ENCODE measurements at places on chromosomes 3 and 15. TPM values are rescaled to one million over a fixed set of nuclear protein-coding genes. Genes with fewer than 3 reads are reported as not detected.

GRCh38 chr15:48962662-48963523 is 826 bp downstream of the SHC4 start:
- no peak for DNase-seq

DNA sequence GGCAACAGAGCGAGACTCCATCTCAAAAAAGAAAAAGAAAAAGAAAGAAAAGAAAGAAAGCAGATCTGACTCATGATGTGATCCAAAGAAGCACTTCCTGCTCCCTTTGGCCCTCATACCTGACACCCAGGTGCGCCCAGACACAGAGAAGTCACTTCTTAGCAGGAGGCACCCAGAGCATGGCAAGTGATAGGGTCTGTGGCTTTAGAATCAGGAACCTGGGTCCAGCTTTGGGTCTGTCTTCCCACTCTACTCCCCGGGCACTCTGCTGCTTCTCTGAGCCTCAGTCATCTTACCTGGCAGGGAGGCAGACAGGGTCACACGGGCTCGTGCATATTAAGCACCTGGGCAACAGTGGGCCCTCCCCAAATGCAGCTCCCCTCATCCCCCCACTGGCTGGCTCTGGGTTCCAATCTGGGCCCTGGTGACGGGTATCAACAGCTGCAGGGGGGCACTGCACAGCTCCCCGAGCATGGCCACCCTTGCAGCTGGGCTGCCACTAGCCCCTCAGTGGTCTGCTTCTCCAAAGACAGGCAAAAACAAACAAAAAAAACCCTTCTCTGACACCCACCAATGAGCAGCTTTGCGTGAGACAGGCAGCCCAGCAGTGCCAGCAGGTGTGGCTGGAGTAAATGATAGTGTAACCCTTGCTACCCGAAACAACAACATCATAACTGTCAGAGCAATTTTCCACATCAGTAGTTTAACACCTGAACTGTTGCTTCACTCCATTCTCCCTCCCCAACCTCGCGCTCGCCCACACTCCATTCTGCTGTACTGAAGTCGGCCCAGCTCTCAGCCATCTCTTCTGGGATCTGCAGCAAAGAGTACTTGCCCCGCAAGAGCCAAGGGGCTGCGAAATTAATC is 99.8 kb downstream of the MEGF11 start:
- no peak for DNase-seq

GRCh38 chr3:6449099-6449498 is 411.8 kb upstream of the GRM7 start:
- DNase-seq = no peak

DNA sequence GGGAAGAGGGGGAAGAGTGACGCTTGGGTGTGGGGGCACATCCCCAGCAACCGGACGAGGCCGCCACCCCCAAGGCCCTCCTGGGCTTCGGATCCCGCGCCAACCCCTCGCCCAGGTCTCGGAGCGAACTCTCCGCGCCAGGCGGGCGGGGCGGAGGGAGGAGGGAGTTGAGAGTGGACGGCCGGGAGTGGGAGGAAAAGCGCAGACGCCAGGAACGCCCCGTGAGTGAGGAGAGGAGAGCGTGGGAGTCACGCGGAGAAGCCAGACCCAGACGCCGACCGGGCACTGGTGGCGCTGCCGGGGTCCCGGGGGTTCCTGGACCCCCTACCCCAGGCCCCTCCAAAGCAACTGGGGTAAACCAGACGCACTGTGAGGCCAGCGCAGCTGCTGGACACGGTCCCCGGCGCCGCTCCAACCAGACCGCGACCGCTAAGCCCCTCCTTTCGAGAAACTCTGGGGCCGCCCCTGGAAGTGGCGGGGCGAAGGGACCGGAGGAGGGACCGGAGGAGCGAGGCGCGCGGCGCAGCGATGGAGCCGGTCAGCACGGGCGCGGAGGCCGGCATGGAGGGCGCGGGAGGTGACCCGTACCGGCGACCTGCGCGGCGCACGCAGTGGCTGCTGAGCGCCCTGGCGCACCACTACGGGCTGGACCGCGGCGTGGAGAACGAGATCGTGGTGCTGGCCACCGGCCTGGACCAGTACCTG is at the start of gene EFCC1:
EFCC1 (plus strand) TSS at position 204 of the 705 bp plus-strand sequence; CDS start at position 529, 325 bp downstream.
- DNase-seq = no peak

DNA sequence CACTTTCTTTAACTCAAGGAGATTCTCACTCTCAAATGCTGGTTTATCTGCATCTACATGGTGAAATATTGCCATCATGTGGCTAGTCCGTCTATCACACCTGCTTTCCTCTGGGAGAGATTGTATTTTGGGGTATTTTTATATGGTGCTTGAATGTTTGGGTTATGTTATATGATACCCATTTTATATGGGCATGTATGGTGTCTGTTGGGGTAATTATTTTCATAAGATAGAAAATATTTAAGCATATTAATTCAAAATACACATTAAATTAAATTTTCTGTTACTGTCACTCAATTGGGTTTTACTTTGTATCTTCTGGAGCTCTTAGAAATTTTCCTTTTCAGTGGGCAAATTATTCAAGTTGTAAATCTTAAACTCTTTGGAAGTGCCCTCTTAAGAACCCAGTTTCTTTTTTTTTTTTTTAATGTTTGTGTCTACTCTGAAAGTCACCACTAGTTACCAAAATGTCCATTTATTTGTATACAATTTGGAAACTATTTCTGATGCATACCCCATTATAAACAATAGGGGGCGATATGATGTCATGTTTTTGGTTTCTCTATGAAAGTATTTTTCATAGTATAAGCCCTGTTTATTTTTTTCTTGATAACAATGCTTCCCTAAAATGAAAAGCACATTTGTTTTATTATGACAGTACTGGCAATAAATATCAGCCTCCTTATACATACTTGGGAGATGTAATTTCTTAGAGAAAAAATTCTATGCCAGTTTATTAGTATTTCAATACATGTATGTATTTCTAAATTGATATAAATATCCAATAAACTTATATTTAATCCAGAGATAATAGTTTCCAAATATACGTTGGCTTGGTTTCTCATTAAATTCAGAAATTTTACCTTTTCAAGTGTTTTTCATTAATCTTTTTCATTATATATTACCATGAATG is 36.1 kb upstream of the PLSCR5 start:
- DNase-seq = no peak

DNA sequence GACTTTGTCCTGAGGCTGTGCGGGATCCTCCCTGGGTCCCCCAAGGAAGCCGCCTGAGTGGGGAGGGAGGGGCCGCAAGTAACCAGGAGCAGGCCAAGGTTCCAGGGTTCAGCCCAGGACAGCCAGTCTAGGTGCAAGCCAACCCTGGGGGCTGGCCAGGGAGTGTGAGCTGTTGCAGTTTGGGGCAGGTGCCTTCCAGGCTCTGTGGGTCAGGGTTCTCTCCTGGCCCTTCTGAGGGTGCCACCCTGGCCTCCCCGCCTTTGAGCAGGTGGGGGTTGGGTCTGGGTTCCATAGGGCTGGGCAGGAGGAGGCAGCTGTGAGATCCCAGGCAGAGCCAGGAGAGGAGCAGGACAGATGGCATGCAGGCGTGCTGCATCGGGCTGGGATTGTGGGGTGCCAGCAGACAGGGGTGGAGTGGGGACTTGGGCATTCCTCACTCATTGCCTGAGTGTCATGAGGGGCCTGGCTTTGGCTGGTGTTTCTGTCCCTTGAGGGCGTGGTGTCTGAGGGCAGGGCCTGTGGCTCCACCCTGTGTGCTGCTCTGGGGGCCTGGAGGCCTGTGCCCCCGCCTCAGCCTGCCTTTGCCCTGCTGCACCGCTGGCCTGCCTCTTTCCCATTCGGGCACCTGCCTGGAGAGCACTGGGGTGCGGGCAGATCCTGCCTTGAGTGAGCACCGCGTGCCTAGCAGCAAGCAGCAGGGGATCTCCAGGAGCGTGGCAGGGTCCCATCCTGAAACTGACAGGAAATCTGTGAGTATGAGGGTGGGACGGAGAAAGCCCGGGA is 18.4 kb downstream of the KLF13 start:
- DNase-seq = no peak

- DNase-seq = no peak
Measured at GRCh38 chr3:127495821-127496655, 94.5 kb downstream of the TPRA1 start.

DNA sequence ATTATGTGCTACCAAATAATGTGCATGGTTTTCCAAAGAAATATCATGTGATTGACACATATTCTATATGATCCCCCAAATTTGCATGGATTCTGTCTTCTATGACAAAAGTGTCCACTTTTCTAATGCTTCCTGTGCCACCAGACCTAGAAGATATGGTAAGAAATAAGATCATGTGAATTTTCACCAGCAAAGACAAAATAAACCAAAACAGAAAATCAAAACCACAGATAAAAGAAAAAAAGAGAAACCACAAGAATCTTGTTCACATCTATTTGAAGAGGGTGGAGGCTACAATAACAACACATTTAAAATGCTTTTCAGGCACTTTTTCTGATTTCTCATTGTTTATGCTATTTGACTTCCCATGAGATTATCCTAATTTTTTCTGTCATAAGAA is 303.4 kb downstream of the DIPK2A start:
- DNase-seq = no peak

- no peak for DNase-seq
Measured at GRCh38 chr3:98811048-98811447, 47.9 kb downstream of the ST3GAL6 start.

GRCh38 chr15:55897560-55898336 is 95.7 kb downstream of the NEDD4 start:
- DNase-seq = no peak

GRCh38 chr3:196150481-196150880 is 60.7 kb downstream of the ZDHHC19 start:
- no peak for DNase-seq

DNA sequence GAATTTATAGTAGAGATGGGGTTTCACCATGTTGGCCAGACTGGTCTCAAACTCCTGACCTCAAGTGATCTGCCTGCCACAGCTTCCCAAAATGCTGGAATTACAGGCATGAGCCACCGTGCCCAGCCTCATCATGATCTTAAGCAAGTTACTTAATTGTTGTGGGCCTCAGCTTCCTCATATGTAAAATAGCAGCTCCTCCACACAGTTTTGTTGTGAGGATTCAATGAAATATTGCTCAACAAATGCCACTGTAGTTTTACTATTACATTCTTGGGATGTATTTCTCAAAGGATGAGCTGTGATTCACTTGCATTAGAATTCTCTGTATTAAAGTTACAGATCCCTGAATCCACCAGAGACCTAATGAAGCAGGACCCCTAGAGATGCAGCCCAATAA is 168.8 kb downstream of the ADAMTS9 start:
- no peak for DNase-seq

DNA sequence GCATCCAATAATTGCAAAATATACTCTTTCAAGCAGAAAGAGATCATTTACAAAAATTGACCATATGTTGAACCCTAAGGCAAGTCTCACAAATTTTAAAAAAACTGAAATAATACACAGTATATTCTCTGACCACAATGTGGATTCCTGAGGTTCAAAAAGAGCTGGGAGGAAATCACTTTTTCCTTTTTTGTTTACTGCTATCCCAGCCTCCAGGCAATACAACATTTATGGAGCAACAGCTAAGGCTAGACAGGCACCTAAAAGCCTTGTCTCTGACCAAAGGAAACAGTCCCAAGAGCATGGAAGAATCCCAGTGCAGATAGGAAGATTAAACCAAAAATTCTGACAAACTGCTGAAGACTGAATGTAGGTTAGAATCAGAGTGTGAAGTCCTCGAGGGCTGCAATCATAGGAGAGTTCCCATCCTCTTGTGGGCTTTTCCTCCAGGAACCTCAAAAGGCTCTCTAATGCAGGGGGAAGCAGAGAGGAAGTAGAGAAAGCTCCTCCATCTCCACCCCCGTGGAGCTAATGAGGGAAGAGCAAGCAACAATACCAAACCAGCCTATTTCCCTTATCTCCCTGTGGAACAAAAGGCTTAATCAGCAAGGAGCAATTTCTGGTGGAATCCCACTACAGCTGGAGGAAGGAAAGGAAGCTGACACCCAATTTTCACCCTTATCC is 57.0 kb downstream of the TMCC1 start:
- DNase-seq = no peak

GRCh38 chr3:58604031-58604430 is 26.8 kb upstream of the FAM107A start:
- no peak for DNase-seq

- no peak for DNase-seq
Measured at GRCh38 chr3:33491721-33492120, 51.5 kb upstream of the UBP1 start.

DNA sequence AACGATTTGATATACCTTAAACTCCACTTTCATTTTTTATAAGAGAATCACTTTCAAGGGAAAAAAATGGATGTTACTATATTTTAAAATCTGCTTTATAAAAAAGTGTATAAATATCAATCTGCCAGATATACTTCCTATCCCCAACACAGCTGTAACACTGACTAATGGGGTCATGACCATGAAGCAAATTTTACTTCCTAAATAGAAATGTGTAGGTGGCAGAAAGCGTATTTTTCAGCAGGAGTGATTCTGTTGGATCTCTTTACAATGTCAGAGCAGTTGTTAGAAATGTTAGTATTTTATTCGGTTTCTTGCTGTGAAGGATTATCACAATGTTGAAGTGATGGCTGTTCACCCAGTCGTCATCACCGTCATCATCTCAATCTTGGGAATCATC is 5.5 kb upstream of the C15orf40 start:
- no peak for DNase-seq

- DNase-seq = no peak
Measured at GRCh38 chr3:122936335-122936734, 91.2 kb downstream of the SEMA5B start.

GRCh38 chr3:139897759-139898158 is 37.2 kb upstream of the CLSTN2 start:
- no peak for DNase-seq

GRCh38 chr3:125437631-125438435 is 62.7 kb upstream of the ZNF148 start:
- DNase-seq = peak; percentile 77

GRCh38 chr3:138640537-138640936 is 32.0 kb downstream of the FAIM start:
- DNase-seq = no peak

- DNase-seq = no peak
Measured at GRCh38 chr3:153285194-153285641, 123.2 kb downstream of the RAP2B start.

CEP70 gene
- 13.9 TPM for total RNA-seq

MCF2L2 gene
- 0.47 TPM for total RNA-seq

MKRN3 gene
- not detected for total RNA-seq

C3orf85 gene
- not detected for total RNA-seq

LPCAT4 gene
- 16.8 TPM for total RNA-seq

TGM5 gene
- 5.0 TPM for total RNA-seq

BFSP2 gene
- total RNA-seq = not detected

DUOX1 gene
- total RNA-seq = 2.0 TPM

LMAN1L gene
- total RNA-seq = not detected
